ENCODE measurements at places on chromosomes 2 and 18.

- DNase-seq = peak; percentile 84
Observed at GRCh38 chr2:238158509-238159070, at the start of gene ERFE. TSS of gene ERFE (plus strand) at chr2:238158970. CDS start at chr2:238159008, 38 bp downstream.

DNA sequence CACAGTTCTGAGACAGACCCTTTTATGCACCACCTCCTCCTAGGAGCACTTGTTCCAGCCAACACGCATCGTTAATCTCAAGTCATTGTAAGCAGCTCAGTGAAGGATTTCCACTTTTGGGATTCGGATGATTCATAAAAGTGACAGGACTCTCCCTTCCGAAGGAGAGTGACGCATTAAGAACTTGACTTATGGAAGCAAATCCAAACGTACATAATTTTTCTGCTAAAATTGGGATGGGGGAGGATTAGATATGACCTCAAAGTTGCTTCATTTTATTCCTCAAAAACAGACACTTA lies 165.7 kb downstream of the TWIST2 start:
- no peak for DNase-seq

DNA sequence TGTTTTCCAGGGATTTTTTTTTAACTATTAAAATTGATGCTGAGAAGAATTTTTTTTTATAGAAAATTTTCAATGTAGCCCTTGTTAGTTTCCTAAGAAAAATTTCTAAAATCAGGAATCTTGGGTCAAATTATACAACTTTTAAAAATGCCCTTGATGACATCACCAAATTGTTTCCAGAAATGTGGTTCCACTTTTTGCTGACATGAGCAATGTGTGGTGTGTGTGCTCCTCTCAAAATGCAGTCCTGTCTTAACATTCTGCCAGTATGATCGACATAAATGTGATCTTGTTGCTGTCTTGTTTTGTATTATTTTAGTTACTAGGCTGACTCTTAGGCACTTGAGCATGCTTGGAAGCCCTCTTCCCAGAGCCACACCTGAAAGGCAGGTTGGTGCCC lies 89.7 kb upstream of the ST6GAL2 start:
- no peak for DNase-seq

GRCh38 chr18:55510809-55511208 lies 77.2 kb downstream of the TCF4 start:
- no peak for DNase-seq

- peak; percentile 33 for DNase-seq
Observed at GRCh38 chr2:241568726-241569125, 10.2 kb downstream of the BOK start.

- no peak for DNase-seq
Observed at GRCh38 chr2:44708661-44709000, 232.9 kb upstream of the SIX3 start.

- DNase-seq = no peak
Observed at GRCh38 chr2:197647961-197648690, 27.3 kb downstream of the RFTN2 start.

GRCh38 chr2:236172255-236173035 lies 4.3 kb upstream of the GBX2 start:
- no peak for DNase-seq

GRCh38 chr2:25817630-25818029 lies 60.7 kb downstream of the ASXL2 start:
- no peak for DNase-seq

DNA sequence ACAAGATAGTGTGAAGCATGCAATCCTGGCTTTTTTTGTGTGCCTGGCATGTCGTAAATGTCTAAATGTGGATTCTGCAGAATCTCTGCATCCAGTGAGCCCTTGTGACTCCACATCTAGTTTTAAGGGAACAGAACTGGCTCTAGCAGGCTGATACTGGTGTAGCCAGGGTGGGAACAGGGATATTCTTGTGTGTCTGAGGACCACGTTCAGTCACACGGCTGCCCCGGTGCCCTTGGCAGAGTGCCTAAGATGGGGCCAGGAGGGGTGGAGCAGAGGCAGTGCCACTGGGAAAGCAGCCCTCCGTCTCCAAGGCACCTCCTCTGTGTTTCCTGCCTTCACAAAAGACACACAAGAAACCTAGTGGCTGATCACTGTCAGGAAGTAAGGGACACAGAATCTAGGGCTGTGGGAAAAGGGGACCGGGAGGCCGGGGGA lies 91.5 kb upstream of the PARD3B start:
- DNase-seq = peak; percentile 70

DNA sequence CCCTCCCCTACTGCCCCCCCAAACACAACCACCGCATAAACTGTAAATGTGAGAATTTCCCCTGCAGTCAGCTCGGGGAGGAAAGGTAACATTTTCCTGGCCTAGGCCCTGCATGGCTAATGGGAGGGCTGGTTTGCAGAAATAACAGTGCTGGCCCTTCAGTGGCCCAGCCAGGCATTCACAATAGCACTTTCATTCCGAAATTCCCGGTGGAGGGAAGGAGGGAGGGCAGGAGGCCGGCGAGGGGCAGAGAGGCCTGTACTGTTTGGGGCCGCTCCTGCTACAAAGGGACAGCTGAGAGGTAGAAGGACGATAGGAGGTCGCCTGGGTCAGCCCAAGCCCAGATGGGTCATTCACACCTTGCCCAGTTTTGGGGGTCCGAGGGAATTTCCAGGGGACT lies 11.3 kb downstream of the CYP26B1 start:
- DNase-seq = peak; percentile 33

GRCh38 chr18:22136395-22136794 lies 33.0 kb upstream of the GATA6 start:
- no peak for DNase-seq

- DNase-seq = no peak
Observed at GRCh38 chr18:57207124-57207916, 60.4 kb downstream of the BOD1L2 start.

- DNase-seq = no peak
Observed at GRCh38 chr2:7363906-7364305, 446.7 kb downstream of the RNF144A start.

GRCh38 chr2:123659120-123659519 lies 366.0 kb upstream of the CNTNAP5 start:
- no peak for DNase-seq

- DNase-seq = no peak
Observed at GRCh38 chr2:50769406-50770181, 262.3 kb downstream of the NRXN1 start.

DNA sequence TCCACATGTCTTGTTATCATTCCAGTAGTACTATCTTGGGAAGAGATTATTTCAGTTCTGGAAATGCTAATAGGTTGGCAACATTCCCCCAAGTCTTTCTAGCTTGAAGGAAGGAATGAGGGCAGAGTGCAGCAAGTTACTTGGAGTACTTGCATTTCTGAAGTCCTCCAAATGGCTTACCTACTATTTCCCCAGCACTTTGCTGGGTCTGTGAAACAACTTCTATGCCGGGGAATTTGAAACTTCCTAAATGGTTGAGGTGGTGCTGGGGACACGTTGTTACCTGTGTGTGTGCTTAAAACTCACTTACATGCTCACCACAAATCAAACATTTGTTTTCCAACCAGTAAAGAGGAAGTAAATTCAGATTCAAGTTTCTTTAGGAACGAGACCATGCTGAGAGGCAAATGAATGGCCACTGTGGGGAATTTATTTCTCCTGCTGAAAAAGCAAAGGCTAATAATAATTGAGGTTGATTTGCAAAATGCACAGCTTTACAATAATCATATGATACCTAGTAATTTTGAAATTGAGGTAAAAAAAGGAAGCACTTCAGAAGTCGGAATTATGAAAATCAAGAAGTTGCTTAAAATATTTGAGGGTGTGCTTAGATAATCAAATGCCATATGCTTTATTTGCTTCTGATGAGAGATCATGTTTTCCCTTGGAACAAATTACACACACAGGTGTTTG lies 1167.7 kb upstream of the ZEB2 start:
- no peak for DNase-seq

- DNase-seq = no peak
Observed at GRCh38 chr2:119112230-119112629, 46.3 kb downstream of the C1QL2 start.

GRCh38 chr2:46960618-46961017 lies 45.0 kb upstream of the MCFD2 start:
- peak; percentile 37 for DNase-seq

DNA sequence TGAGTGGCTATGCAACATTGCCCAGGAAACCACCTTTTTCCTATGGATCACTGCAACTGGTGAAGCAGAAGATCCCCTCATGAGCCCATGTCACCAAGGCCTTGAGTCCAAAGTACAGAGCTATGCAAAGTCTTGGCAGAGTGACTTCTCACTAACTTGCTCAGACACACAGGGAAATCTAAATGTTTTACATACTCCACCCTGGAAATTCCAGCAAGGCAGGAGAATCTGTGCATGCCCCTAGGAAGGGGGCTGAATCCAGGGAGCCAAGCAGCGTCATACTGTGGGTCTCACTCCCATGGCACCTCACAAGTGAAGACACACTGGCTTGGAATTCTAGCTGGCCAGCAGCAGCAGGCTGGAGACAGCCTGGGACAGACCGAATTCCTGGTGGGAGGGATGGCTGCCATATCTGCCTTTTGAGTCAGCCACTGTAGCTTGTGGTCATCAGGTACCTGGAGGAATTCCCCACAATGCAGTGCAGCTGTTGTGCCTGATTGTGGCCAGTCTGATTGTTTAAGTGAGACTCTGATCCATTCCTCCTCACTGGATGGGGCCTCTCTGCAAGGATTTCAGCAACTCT lies 1817.4 kb downstream of the SUCLG1 start:
- DNase-seq = no peak

DNA sequence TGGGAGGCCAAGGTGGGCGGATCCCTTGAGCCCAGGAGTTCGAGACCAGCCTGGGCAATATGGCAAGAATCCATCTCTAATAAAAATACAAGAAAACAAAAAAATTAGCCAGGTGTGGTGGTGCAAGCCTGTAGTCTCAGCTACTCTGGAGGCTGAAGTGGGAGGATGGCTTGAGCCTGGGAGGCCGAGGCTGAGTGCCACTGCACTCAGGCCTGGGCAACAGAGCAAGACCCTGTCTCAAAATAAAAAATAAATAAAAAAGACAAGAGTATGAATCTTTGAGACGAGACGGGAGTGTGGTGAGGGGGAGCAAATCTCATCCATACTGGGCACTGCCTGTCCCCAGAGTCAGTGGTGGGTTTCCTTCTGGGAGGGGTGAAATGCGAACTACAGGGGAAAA lies 12.2 kb downstream of the GPR17 start:
- DNase-seq = no peak

DNA sequence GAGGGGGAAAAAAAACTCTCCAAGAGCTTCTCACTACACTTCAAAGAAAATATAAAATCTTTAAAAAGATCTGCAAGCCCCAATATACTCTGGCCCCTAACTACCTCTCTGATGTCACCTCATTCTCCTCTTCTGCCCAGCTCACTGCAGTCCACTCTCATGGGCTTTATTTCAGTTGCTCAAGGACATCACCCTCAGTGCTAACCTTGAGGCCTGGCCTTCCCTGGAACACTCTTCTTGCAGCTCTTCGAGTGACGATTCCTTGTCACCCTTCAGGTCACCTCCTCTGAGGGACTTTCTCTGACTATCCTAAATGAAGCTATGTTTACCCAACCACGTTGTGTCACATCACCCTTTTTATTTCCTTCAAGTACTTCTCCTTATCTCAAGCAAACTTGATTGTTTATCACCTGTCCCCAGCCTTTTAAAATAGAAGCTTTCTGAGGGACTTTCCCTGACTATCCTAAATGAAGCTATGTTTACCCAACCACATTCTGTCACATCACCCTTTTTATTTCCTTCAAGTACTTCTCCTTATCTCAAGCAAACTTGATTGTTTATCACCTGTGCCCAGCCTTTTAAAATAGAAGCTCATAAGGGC lies 10.4 kb downstream of the RTTN start:
- no peak for DNase-seq

GRCh38 chr2:86003967-86004366 lies 101.7 kb downstream of the POLR1A start:
- no peak for DNase-seq

GRCh38 chr2:15189216-15189615 lies 371.9 kb downstream of the NBAS start:
- DNase-seq = no peak

GRCh38 chr2:25838152-25838756 lies 40.0 kb downstream of the ASXL2 start:
- DNase-seq = no peak

GRCh38 chr2:217058791-217059755 lies 199.2 kb upstream of the TNP1 start:
- DNase-seq = no peak

DNA sequence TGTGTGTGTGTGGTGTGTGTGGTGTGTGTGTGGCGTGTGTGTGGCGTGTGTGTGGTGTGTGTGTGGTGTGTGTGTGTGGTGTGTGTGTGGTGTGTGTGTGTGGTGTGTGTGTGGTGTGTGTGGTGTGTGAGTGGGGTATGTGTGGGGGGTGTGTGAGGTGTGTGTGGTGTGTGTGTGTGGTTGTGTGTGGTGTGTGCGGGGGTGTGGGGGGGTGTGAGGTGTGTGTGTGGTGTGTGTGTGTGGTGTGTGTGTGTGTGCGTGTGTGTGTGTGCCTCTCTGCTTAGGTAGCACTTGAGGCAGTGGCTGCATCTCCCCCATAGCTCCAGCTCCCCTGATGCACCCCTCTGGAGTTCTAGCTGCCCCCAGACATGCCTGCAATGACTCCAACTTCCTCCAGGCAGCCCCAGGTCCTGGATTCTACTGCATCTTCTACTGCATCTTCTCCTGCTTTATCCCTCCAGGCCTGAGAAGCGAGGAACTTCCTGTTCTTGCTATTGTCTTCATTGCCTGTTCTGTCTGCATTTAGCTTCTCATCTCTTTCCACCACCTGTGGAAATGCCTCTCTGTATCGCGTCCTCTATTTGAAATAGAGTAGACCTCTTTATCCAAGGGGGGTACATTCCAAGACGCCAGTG lies 22.2 kb upstream of the MLPH start:
- DNase-seq = no peak

- no peak for DNase-seq
Observed at GRCh38 chr2:182740701-182741100, 24.6 kb downstream of the DNAJC10 start.

DNA sequence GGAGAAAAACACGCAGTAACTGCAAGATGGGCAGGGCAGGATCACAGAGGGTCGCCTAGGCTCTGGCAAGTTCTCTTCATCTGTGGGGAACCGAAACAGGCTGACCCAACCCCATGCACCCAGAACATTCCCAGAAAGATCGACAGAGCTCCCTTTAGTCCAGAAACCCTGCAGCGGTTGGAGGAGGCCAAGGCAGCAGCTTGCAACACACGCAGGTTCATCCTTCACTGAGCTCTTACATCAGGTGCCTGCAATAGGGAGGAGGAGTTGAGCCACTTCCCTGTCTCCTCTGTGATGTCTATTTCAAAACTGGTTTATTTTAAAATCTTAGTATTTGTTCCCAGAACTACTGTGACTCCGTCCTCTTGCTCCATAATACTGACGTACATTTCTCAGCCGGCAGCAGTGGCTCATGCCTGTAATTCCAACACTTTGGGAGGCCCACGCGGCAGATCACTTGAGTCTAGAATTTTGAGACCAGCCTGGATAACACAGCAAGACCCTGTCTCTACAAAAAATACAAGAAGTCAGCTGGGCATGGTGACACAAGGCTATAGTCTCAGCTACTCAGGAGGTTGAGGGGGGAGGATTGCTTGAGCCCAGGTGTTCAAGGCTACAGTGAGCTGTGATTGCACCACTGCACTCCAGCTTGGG lies 11.5 kb upstream of the SLC11A1 start:
- peak; percentile 85 for DNase-seq
